CD4-positive, alpha-beta memory T cell (primary cell): ENCODE measurements at places on chromosomes 12 and 14.

GRCh38 chr12:602700-603068, 60.6 kb downstream of the NINJ2 start:
- DNase-seq, result no peak

DNA sequence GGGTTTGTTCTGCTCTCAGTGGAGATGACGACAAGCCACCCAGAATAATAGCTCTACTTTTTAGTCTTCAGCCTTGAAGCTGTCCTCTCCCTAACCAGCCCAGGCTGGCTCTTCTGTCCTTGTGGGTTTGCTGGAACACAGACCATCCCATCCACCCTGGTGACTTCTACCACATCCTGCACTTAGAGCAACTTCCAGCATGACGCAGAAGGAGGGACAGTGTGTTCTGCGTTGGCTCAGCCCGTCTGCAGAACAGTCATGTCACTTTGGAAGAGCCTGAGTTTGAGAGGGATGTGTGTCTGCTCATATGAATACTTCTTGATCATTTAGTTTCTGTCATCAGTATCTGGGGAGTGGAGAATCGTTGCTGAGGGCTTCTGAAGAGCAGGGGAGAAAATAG, 198.0 kb downstream of the CACNA1C start:
- no peak for DNase-seq

DNA sequence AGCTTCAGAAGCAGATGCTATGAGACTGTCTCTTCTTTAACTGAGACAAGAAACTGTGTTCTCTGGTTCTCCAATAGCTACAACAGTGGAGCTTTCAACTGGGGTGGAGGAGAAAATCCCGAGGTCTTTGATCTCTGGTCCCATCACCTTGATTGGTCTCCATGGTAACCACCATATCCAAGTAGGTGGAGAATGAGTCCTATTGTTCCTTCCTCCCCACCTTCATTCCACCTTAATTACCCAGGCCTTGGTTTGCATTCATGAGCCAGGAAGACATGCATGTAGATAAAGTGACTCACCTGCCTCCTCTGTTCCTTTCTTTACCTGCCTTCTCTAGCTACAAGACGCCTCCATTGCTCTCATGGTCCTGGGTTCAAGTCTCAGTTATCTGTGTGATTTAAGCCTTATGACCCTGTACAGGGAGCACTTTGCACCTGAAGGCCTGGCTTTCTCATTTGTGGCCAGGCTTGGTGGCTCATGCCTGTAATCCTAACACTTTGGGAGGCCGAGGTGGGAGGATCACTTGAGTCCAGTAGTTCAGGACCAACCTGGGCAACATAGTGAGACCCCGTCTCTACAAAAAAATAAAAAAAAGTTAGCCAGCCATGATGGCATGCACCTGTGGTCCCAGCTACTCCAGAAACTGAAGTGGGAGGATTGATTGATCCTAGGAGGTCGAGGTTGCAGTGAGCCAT, 157.7 kb upstream of the TBX3 start:
- DNase-seq, result no peak

- peak; percentile 89 for DNase-seq
Measured at GRCh38 chr14:91415794-91416743, 1.6 kb downstream of the CCDC88C start.

GRCh38 chr12:130236446-130236845, 74.2 kb downstream of the FZD10 start:
- DNase-seq, result no peak

DNA sequence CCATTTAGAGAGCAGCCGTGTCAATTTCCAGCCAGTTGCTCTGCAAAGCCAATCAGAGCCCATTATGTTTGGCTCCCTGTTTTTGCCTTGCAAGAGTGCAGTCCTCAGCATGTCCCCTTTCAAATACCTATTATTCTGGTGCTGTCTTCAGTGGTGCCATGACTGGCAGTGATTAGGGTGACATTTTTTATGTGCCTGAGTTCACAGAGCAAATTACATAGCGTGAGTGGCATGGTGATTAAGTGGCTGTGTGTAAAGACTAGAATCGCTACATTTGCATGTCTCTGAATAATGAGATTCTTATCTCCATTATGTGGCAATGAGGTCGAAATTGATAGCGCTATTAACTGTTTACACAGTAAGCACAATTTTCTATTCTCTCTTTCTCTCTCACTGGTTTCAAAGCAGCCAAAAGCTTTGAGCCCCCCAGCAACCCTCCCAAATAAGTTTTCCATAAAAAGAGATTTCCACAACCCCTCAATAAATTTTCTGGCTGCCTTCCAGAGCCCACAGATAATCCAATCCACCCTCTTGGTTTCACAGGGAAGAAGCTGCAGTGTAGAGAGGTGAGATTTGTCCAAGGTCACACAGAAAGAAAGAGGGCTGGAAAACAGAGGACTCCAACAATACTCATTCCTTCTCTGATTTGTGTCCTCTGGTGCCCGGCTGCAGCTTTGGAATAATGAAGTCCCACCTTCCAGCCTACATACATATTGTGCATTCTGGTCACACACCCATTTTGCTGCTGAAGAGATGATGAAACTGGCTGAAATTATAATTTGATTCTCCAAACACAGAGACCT, 58.8 kb upstream of the NUDT4 start:
- no peak for DNase-seq

GRCh38 chr12:4228122-4228580, 45.4 kb upstream of the CCND2 start:
- no peak for DNase-seq
